ENCODE measurements at places on chromosomes 3 and 15.
A peak's percentile ranks its signal among the peaks of the same experiment; 100 is the strongest.

- DNase-seq = no peak
These were observed 80.1 kb upstream of the DGKG start for GRCh38 chr3:186442162-186442561.

- no peak for DNase-seq
These were observed 19.1 kb downstream of the GPR160 start for GRCh38 chr3:170056710-170057454.

DNA sequence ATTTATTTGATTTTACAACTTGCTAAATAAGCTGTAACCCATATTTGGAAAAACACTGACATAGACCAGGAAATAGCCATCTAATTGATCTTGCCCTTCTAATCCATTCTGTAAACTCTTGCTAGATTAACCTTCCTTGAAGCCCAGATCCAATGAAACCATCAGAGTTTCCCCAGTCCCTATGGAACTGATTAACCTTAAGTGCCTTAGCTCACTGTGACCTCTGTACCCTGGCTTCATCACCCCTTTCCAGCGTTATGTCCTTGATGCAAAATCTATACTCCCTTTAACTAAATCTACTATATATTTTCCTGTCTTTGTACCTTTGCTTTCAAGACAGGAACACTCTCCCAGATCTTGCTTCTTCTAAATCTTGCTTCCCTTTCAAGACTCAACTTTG is 42.9 kb upstream of the CADPS start:
- no peak for DNase-seq

- no peak for DNase-seq
These were observed 270.6 kb downstream of the CLSTN2 start for GRCh38 chr3:140205598-140205997.

GRCh38 chr15:88509964-88510363 is 36.5 kb downstream of the DET1 start:
- no peak for DNase-seq

GRCh38 chr15:49060710-49061495 is 14.7 kb upstream of the SECISBP2L start:
- no peak for DNase-seq

DNA sequence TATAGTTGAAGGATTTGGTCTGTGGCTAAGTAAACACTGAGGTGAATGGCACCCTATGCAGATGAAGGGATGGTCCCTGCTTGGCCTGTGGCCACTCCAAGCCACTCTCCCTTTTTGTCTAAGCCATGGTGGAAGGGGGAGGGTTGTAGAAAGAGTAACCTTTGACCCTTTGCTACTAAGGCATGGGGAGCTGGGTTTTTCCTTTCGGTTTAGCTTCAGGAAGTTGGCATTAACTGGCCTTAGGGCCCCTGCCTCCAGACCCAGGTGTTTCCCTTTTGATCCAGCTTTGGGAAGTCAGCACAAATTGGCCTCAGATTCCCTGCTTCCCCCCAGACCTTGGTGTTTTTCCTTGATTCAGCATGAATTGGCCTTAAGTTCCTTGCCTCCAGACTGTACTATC is 49.5 kb downstream of the EFCAB12 start:
- DNase-seq = no peak

DNA sequence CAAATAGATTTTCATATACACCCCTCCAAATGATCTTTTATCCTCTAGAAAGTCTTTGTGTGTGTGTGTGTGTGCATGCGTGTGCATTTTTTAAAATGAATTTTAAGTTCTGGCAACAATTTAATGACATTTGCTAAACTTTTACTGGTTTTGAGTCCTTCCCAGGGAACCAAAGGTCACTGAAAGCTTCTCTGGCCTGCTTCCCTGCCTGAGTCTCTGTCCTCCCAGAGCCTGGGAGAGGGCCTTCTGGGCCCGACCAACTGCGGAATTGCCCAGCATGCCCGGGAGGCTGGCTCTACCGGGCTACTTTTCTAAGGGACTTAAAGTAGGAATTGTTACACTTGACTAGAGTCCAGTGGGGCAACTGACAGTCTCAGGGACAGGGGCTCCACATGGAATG is 7.4 kb upstream of the RBPMS2 start:
- no peak for DNase-seq

GRCh38 chr15:37995461-37996347 is 61.3 kb downstream of the TMCO5A start:
- DNase-seq = no peak

DNA sequence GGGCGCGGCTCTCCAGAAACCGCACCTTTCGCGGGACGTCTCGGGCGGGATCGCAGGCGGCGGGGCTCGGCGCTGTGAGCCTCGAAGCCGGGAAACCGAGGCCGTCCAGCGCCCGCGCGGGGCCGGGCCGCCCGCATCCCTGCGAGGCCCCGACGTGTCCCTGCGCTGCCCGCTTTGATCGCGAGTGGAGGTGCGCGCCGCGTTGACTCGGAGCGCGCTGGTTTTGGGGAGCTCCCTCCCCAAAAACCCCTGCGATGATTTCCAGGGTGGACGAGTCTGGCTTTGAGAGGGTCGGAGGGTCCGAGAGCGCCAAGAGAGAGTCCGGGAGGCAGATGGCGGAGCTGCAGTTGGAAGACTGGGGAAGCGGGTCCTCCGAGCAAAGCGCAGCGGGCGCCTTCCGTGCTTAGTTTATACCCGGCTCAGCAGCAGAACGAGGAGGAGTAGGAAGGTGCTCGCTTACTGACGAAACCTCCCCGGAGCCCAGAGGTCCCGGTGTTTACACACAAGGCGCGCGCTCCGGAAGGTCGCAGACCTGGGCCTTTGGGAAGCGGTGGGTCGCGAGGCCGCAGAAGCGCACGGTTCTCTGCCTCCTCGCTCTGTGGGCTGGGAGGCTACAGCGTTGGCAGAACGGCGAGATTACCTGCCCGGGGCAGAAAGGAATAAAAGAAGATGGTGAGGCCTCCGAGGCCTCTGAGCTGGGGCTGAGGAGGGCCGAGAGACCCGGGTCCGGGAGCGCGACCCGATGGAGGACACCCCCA is 687 bp downstream of the ALDH1A3 start:
- DNase-seq = no peak

DNA sequence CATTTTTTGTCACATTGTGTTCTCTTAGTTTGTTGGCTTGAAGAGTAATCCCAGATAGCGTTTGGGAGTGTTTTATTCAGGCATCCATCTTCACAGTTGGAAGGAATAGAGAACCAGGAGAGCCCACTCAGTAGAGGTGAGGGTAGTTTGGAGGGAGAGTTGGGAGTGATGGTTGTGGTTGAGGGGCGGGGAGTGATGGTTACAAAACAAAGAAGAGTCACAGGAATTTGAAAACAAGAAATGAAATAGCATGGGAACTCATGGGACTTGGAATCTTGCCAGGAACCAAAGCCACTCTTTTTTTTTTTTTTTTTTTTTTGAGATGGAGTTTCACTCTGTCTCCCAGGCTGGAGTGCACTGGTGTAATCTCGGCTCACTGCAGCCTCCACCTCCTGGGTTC is 36.3 kb downstream of the DUT start:
- DNase-seq = no peak

- DNase-seq = no peak
These were observed 98.5 kb downstream of the LRRC3B start for GRCh38 chr3:26721047-26721446.

DNA sequence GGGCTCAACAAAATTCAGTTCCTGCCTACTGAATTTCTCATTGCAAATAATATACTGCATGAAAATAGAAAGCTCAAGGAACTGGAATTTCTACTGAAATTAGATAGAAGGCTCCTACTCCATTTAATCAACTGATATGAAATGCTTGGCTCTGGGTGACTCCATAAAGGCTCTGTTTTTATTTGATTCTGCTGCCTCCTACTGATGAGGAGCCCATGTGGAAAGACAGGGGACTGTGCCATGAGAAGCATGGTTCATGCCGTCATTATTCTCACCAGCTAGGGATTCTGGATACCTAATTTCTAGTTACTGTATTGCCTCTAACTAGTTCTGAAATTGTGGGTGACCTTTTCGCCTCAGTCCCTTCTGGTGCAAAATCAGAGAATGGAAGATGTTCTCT is 366.2 kb upstream of the DPH6 start:
- no peak for DNase-seq

- DNase-seq = no peak
These were observed 113.0 kb downstream of the PDE8A start for GRCh38 chr15:85094685-85095084.

DNA sequence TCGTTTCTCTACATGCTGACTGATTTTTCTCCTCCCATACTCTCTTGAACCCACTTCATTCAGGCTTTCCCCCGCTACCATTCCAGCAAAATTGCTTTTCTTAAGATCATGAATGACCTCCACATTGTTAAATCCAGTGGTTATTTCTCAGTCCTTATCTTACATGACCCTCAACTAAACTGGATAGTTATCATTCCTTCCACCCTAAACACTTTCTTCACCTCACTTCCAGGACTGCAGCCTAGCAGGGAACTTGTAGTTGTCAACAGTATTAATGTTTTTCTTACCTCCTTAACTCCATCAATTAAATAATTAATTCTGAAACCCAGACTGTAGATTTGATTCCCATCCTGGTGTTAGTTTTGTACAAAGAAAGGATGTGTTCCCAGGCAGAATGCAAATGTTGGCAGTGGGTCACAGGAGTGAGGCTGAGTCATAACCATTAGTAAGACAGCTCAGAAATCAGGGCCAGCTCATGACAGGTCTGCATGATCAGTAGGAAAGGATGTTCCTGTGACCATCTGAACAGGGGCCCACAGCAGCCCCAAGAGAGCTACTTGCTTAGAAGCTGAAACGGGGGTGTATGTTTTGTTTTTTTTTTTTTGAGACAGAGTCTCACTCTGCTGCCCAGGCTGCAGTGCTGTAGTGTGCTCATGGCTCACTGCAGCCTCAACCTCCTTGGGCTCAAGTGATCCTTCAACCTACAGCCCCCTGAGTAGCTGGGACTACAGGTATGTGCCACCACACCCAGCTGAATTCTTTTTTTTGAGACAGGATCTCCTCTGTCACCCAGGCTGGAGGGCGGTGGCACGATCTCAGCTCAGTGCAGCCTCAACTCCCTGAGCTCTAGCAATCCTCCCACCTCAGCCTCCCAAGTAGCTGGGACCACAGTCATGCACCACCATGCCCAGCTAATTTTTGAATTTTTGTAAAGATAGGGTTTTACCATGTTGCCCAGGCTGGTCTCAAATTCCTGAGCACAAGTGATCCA is 9.1 kb downstream of the BCL2L10 start:
- no peak for DNase-seq

GRCh38 chr3:183824761-183825455 is 469 bp downstream of the MAP6D1 start:
- no peak for DNase-seq

GRCh38 chr3:177563243-177563780 is 366.0 kb upstream of the TBL1XR1 start:
- no peak for DNase-seq

DNA sequence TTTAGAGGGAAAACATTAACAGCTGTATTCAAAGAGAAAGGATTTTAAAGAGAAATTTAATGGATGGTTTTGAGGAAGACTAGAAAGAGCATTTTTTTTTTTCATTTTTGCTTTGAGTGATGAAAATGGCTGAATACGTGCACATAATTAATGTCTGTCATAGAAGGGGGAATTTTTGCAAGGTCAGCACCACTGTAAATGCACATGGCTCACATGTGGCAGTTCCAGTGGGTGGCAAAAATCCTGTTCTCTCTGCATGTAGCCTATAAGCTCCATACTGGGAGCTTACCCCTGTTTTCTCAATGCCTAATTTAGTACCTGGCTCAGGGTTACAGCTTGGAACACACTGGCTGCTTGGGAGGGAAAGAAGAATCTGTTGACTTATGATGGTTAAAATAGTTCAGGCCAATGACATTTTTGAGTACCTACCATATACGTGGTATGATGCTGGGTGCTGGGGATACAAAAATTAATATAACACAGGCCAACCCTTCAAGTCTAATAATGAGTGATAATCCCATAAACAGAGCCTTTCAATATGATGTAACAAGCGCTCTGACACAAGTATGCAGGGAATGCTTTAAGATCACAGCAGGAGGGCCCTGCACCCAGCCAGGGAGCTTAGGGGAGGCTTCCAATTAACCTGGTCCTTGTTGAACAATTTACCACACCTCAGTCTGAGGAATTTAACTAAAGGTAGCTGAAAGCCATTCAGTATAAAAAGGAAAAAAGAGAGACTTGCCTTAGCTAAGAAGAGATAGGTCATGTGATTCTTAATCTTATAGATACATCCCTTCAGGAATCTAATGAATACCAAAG is 33.0 kb downstream of the HSPBAP1 start:
- no peak for DNase-seq

- DNase-seq = no peak
These were observed 15.4 kb downstream of the RTP1 start for GRCh38 chr3:187212705-187213104.

DNA sequence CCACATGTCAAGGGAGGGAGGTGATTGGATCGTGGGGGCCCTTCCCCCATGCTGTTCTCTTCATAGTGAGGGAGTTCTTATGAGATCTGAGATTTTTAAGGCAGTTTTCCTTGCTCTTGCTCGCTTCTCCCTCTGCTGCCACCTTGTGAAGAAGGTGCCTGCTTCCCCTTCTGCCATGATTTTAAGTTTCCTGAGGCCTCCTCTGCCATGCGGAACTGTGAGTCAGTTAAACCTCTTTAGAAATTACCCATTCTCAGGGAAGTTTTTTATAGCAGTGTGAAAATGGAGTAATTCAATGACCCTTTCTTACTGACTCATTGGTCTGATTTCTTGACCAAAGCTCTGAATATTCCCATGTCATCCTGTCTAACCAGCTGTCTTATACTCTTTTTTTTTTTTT is 484.4 kb upstream of the TPRG1 start:
- peak; percentile 57 for DNase-seq

- DNase-seq = no peak
These were observed 99.8 kb downstream of the SEMA5B start for GRCh38 chr3:122927726-122928125.

GRCh38 chr3:179526989-179527391 is 35.7 kb upstream of the ACTL6A start:
- no peak for DNase-seq
